ENCODE measurements at places on chromosomes 7 and 10.

DNA sequence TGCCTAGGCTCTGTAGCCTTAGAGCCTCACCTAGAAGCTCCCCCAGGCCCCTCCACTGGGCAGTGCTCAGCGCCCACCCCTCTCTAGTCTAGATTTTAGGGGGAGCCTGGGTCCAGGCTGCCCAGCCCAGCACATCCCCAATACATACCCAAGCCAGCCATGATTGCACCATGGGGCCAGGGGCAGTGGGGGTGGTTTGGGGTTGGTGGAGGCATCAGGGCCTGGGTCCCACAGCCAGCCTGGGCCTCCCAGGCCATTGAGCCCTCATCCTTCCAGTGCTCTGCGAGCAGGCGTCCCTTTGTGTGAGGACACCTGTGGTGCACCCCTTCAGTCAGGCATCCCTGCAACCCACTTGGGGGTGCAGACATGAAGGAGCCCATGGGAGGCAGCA is 76.9 kb upstream of the RET start:
- DNase-seq = no peak

GRCh38 chr10:97796651-97797050 is 24.9 kb upstream of the SFRP5 start:
- DNase-seq = no peak

GRCh38 chr7:80207501-80207900 is 72.9 kb downstream of the GNAI1 start:
- DNase-seq = no peak

- DNase-seq = no peak
Observed at GRCh38 chr10:25811052-25811685, 122.9 kb upstream of the MYO3A start.

- DNase-seq = no peak
Observed at GRCh38 chr10:47414227-47414592, 30.1 kb upstream of the ZNF488 start.

- DNase-seq = no peak
Observed at GRCh38 chr7:26480156-26480555, 188.5 kb downstream of the SNX10 start.

DNA sequence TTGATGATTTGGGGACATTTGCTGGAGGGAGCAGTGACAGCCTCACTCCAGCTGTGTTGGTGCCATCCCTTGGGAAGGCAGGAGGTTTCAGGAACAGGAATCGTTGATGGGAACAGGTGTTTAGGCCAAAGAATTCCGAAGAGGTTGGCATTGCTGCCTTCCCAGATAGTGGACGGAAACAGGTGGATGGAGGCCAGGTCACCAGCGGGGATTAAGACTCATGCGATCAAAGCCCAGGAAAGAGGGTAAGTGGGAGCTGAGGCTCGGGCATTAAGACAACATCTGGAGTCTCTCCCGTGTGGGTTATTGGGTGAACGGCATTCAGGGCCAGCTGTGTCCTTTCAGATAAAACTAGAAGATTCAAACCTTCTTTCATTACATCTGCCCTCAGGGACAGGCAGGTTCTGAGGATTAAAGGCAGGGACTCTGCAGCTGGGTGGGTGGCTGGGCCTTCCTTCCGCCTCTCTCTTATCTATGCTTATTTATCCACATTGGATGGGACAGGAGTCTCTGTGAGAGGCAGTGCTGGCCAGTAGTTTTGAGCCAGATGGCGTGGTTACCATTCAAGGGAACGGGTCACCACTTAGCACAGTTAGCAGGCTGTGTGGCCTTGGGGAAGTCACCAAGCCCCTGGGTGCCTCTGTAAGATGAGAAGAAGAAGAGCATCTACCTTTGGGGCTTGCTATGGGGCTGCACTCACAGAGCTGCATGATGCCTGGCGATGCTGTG is 67.6 kb downstream of the INSIG1 start:
- no peak for DNase-seq

GRCh38 chr10:77024461-77024860 is 613.1 kb downstream of the KCNMA1 start:
- no peak for DNase-seq

GRCh38 chr10:25561758-25562157 is 372.3 kb upstream of the MYO3A start:
- no peak for DNase-seq

- DNase-seq = no peak
Observed at GRCh38 chr10:16663444-16663843, 141.8 kb upstream of the C1QL3 start.

GRCh38 chr10:78942091-78942501 is 126.7 kb upstream of the ZMIZ1 start:
- no peak for DNase-seq

DNA sequence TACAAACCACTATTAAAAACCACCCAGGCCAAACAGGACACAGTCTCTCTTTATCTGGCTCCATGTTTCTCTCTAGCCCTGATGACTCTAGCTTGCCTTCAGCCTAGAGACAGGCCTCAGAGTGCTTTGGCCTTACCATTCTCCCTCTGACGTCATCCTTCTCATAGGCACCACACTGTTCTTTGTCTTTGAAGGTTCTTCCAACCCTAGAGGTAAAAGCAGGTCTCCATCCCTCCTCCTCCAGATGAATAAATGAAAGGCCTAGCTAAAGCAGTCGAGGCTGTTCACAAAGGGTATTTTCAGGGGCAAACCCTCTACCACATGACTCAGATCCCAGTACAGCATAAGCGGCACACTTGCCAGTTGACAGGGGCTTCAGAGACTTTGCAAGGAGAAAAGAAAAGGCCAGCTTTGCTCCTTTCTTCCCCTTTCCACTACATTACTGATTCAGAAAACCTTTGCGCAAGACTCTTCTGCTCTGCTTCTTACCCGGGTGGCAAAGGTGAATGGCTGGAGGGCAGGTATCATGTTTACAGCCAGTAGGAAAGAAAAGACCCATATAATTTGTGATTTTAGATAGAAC is 14.8 kb downstream of the NFE2L3 start:
- DNase-seq = no peak

DNA sequence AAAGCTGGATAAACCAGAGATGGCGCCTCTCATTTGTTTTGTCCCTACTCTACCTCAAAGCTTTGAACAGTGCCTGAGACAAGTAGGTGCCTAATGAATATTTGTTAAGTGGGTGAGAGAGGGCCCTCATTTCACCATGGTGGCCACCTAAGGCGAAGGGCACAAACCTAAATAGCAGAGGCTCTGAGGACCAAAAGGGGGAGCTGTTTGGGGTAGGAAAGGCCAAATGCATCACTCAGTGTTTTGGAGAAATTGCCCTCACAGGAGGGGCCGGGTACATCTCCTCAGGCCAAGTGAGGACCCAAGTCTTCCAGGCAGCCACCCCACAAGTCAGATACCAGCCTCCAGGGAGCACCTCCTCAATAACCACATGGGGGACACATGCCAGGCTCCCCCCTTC is 14.0 kb downstream of the IMPDH1 start:
- DNase-seq = no peak

DNA sequence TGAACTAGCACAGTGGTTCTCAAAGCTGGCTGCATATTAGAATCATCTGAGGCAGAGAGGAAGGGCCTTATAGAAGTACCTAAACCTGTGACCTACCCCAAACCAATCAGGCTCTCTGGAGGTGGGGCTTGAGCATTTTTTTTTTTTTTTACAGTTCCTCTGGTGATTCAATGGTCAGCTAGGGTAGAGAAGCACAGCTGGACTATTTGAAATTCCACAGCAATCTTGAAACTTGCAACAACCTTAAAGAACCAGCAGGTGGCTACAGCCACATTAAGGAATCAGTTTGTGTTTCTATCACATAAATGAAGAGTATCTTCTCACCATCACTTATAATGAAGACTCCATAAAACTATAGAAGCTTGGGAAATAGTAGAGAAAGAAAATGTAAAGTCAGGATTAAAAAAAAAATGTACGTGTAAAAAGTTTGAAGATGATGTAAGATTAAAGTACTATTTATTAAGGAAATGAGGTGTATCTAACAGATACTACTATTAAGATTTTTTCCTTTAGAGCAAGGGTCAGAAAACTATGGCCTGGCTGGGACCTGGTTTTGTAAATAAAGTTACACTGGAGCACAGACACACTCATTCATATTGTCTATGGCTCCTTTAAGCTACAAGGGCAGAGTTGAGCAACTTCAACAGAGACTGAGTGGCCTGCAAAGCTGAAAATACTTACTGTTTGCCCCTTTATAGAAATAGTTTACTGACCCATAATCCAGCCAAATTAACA is 3.8 kb downstream of the RTKN2 start:
- DNase-seq = peak; percentile 73

DNA sequence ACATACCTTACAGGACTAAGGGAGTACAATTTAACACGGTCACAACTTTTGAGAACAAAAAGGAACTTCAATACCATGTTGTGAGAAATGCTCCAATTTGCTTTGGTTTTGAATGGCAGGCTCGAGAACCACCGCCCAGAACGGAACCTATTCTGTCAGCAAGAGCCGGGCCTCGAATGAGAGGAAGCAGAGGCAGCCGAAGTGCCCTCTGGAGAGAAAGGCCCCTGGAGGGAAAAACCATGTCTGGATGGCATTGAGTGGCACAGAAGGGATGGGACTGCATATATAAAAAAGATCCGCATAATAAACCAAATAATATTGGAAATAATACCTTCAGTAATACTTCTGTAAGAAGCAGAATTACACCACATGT is 85.6 kb downstream of the CHST15 start:
- DNase-seq = no peak

GRCh38 chr10:45372251-45372951 is 1.6 kb upstream of the ALOX5 start:
- DNase-seq = no peak

DNA sequence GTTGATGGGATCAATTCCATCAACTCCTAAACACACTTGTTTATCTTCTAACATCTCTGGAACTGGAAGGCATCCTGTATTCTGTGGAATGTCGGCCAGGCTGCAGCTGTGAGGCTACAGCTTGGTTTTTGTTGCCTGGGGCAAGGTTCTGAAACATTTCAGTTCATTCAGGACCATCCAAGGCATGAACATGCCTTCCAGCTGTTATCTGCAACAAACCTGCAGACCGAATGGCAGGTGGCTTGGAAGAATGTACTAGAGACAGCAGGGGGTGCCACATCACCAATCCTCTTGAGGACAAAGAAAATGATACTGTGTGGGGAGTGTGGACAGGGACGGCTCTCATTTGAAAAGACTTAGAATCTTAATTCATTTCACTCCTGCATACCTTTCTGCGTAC is 12.4 kb downstream of the PAPOLB start:
- peak; percentile 67 for DNase-seq

- peak; percentile 47 for DNase-seq
Observed at GRCh38 chr10:112838784-112839481, 111.1 kb upstream of the TCF7L2 start.

GRCh38 chr10:127370601-127371000 is 174.2 kb upstream of the INSYN2A start:
- DNase-seq = no peak

DNA sequence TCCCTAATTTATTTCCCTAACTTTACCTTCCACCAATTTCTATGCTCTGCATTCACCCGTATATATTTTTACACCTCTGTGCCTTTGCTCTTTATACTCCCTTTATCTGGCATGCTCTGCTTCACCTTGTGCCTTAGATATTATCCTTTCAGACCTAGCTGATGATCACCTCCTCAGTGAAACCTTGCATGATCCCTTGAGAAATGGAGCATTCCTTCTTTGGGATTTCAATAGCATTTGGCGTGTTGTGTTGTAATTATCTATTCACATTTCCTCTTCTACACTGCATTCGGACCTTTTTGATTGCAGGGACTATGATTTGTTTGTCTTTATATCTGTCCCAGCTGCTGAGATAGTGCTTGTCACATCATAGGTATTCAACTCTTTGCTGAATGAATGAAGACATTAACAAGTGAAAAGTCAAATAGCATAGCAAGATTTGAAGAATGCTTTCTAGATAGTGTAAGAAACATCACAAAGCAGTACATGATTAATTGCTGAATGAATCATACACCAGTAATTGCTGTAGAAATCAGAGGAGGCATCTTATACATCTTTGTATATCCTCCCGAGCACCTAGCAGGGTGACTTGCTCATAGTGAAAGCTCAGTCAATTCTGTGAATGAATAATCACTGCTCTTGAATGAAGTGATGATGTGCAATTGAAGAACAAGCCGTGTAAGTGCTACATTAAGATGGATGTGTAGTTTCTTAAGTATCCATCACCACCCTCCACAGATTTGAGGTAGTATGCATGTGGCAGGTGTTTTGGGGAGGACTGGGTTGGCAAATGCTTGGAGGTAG is 2.0 kb upstream of the TM9SF3 start:
- no peak for DNase-seq

DNA sequence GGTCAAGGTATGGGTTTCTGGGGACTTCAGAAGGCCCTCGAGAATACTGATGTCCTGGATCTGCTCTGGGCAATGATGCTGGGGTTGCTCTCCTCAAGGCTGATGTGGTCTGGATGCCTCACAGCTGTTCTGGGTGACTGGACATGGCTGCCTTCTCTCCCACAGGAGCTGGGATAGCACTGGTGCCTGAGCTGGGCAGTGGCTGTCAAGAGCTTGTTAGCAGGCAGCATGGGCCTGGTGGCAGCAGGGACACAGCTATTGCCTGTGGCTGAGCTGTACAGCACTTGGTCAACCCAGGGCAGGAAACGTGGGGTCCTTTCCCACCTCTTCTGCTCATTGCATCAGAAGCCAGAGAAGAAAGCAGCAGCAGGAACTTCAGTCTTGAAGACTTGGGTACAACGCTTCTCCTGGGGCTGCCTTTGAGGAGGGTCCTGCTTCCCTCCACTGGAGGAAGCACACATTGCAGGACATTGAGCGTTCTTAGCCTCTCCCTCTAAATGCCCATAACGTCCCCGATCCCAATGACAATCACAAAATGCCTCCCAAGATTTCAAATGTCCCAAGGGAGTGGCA is 13.0 kb downstream of the ADCYAP1R1 start:
- peak; percentile 58 for DNase-seq

DNA sequence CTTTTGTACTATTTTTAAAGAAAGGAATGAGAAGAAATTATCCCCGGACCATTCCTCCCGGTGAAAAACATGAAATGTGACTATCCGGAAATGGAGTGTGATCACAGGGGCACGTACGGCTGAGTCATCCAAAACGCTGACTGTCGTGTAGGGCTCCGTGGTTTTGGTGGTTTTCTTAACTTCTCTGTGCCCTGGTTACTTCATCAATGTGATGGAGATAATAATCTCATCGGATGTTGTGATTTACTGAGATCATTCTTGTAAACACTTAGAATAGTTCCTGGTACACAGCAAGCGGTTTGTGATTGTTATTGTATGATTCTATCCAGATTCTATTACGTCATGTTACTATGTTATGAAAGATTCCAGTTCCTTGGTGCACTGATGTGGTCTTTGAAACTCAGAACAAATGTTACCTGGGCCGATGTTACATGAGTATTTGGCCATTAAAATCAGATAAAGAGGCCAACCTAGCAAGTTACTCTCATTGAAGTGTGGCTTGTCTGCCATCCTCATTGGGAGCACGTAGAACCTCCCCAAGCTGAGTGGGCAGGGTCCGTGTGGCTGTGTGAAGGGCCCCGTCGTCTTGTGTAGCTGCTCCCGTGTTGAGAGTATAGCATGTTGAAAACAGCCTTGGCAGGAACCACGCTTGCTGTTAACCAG is 99.5 kb downstream of the CAMK1D start:
- DNase-seq = no peak

All from neural progenitor cell (in vitro differentiated cells).